ENCODE measurements at places on chromosomes 7 and 10. TPM values are rescaled to one million over a fixed set of nuclear protein-coding genes. Genes with fewer than 3 reads are reported as not detected.
A peak's percentile ranks its signal among the peaks of the same experiment; 100 is the strongest.

- DNase-seq, result no peak
Measured at GRCh38 chr10:33136271-33136670, 178.2 kb upstream of the ITGB1 start.

DNA sequence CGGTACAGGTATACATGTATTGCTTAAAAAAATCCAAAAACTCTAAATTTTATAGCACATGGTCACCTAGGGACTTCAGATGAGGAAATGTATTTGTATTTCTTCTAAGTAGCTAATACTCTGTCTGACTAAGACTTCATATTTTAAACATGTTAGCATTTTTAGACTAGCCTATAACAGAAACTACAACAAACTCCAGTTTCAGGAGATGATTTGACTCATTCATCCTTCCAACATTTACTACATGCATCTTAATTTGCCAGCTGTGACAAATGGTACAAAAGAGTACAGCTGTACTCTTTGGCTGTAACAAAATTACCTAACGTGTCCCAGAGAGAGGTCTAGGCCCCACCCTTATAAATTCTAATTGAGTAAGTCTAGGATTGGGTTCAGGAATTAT lies 22.2 kb downstream of the TMEM209 start:
- DNase-seq, result no peak

DNA sequence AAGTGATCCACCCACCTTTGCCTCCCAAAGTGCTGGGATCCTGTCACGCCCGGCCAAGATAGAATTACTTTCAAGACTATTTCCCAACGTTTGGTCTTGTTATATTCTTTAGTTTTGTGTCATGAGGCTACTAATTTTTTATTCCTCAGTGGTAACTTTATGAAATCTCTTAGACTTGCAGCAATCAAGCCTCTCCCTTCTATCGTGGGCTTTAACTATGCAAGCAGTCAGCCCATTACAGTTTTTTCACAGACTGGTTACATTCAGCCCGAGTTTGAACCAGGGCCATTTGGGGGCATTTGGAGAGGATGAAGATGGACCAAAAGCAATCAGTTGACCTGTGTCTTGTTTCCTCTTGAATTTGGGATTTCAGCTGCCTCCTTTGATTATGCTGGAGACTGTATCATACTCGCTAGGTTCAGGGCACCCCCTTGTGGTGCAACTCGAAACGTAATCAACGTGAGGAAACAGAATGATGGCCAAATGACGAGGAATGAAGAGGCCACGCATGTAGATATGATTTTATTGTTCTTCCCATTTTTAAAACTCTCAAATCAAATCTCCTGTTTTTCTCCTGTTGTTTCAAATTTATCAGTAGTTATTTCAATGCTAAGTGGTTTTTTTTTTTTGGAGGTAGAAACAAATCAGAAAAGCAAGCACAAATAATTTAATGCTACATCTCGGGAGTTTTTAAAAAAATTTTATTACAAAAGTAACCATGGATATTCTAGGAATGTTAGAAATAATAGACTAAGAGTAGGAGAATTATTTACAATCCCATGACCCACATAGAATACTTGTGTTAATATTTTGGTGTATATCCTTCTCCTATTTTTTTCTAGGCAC lies 151.6 kb downstream of the KIAA1217 start:
- peak; percentile 50 for DNase-seq

- DNase-seq, result no peak
Measured at GRCh38 chr7:133985300-133985699, 141.8 kb upstream of the LRGUK start.

NXPH1 gene
- not detected for total RNA-seq

- DNase-seq, result peak; percentile 14
Measured at GRCh38 chr7:99990460-99990852, 14.6 kb upstream of the AZGP1 start.

- DNase-seq, result no peak
Measured at GRCh38 chr7:128662091-128662490, 10.0 kb upstream of the GARIN1A start.

DNA sequence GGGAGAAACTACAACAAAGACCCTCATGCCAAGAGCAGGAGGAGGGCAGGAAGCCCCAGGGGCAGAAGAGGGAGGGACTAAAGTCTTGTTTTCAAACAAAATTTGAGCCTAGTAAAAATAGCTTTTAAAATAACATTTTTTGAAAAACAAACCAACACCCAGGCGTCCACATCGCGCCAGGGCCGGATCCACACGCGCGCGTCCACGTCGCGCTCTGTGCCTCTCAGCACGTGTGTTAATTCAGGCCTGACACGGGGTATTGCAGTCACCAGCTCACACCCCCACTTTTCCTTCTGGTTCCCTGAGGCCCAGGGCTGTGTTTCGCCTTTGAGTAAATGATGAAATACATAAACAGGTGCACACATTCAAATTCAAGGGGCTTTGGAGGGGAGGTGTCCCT lies 196.2 kb downstream of the TCERG1L start:
- DNase-seq, result no peak

GIMAP1 gene
- total RNA-seq, result 5.0 TPM

DNA sequence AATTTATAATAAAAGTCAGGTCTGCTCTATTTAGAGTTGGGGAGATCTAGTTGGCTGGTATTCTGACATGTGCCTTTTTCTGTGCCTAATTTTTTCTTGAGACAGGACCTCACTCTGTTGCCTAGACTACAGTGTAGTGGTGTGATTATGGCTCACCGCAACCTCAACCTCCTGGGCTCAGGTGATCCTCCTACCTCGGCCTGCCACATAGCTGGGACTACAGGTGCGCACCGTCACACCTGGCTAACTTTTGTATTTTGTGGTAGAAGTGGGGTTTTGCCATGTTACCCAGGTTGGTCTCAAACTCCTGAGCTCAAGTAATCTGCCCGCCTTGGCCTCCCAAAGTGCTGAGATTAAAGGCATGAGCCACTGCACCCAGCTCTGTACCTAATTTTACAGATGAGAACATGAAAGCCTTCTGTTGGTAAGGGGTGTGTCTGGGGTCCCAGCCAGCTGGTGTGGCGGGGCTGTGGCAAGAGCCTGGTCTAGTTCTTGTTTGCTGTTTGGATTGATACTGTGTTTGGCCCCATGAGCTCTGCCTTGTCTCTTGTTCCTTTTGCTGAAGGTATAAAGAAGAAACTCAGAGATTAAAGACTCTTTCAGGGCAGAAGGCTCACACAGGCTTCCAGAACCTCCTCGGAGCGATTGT lies 31.4 kb downstream of the POR start:
- no peak for DNase-seq

CUZD1 gene
- total RNA-seq, result 0.73 TPM

GRCh38 chr7:27179030-27179429 lies 4.9 kb upstream of the HOXA10 start:
- no peak for DNase-seq

GRCh38 chr10:50544857-50545429 lies 78.8 kb downstream of the SGMS1 start:
- DNase-seq, result no peak

CYP3A4 gene
- not detected for total RNA-seq

GRCh38 chr10:34885011-34885410 lies 69.9 kb upstream of the PARD3 start:
- DNase-seq, result no peak

DNA sequence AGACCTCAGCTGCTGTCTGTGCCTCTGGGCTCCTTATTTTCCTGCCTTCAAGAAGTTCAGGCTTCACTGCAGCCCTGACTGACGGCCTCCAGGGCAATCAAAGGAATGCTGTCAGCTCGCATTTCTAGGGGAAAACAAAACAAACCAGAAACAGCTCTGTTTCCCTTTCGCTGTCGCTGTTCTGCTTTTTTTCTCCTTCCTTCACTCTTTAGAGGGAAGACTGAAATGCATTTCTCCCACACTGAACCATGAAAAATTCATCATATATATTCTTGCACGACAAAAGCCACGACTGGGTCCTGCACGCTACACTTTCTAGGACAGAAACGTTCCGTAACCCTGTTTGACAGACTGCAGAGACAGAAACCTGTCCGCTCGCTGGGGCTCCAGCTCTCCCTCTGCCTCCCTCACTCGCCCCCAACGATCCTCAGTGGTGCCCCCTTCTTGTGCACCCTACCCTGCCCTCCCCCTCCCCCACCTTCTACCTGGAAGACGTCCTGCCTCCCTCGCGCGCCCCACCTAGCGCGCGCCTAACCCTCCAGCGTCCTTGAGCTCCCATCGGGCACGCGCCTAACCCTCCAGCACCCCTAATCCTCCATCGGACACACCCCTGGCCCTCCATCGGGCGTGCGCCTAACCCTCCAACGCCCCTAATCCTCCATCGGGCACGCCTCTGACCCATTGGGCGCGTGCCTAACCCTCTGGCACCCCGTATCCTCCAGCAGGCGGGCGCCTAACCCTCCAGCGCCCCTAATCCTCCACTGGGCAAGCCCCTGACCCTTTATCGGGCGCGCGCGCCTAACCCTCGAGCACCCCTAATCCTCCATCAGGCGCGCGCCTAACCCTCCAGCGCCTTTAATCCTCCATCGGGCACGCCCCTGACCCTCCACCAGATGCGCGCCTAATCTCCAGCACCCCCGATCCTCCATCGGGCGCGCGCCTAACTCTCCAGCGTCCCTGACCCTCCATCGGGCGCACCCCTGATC lies 37.1 kb downstream of the SVOPL start:
- DNase-seq, result no peak

- DNase-seq, result no peak
Measured at GRCh38 chr7:99720800-99721595, 14.0 kb downstream of the CYP3A7 start.

DNA sequence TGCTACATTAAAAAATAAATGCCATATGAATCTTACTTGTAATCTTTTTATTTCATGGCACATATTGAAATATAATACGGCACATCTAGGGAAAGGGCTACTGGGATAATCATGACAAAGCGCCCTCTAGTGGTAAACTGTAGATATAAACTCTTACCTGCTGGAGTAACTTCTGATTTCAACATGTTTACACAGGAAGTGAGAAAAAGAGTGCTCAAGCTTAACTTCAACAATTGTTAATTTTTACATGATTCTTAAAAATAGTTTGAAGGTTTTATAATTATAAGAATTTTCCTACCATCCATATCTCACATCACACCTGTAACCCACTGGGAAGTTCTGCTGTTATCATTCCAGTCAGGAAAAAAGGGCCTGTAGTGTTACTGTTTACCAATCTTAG lies 2.0 kb upstream of the HEPACAM2 start:
- DNase-seq, result no peak

GRCh38 chr10:29675984-29676383 lies 41.2 kb upstream of the SVIL start:
- DNase-seq, result no peak

ZNF212 gene
- total RNA-seq, result 9.0 TPM

FAM25G gene
- not detected for total RNA-seq

DNA sequence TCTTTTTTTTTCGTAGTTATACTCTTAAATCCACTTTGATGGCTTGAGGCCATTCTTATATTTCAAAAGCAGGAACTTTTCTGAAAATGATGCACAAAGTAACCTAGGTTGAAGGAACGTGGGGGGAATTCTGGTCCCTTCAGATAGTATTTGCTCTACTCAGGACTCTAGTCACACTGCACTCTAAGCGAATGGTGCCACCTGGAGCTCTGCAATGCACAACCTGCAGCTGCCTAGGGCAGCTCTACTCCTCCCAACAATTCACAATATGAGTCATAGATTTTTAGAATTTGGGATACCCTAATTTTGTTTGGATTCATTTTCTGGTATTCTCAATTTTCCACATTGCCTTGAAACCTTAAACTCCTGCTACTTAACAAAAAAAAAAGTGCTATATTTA lies 17.3 kb downstream of the SYPL1 start:
- no peak for DNase-seq

IKZF1 gene
- total RNA-seq, result 19.0 TPM

Measured in left lung (tissue), 14 donors.